ENCODE measurements at places on chromosomes 7 and 10. TPM values are rescaled to one million over a fixed set of nuclear protein-coding genes. Genes with fewer than 3 reads are reported as not detected.

- no peak for DNase-seq
These were observed 10.9 kb downstream of the MARVELD1 start for GRCh38 chr10:97724341-97724941.

- no peak for DNase-seq
These were observed 300 bp downstream of the ARHGAP21 start for GRCh38 chr10:24723386-24723787.

- DNase-seq, result no peak
These were observed 494 bp downstream of the VSIR start for GRCh38 chr10:71772832-71773220.

FEZF1 gene
- polyA plus RNA-seq, result not detected

DNA sequence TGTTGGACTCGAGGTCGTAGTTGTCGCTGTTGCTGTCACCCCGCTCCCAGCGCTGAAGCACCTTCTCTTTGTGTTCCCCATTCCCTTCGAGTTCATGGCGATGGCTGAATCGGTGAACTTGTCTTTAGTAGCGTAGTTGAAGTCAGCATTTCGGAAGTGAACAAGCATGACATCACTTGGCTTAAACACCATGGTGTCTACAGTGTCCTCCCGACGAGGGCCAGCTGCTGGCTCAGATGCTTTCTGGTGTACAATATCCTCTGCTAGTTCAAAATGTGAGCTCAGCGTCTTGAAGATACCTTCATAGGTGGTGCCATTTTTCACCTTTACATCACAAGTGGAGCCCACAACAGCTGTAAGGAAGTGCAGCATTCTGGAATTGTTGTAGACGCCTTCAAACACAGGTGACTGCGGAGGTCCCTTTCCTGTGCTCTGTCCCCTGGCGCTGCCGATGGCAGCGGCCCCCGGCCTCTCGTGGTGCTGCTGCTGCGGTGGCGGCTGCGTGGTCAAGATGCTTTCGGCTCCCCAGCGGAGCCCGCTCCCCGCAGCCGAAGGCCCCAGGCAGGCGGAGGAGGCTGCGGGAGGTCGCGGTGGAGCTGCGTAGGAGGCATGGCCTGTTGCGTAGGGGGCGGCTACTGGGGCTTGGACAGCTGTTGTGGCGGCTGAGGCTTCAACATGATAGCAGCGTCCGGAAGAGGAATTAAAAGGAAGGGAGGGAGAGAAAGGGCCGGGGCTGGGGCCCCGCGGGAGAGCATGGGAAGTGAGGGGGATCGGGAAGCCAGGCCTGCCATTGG is 59.3 kb downstream of the ANKMY2 start:
- DNase-seq, result no peak

DNA sequence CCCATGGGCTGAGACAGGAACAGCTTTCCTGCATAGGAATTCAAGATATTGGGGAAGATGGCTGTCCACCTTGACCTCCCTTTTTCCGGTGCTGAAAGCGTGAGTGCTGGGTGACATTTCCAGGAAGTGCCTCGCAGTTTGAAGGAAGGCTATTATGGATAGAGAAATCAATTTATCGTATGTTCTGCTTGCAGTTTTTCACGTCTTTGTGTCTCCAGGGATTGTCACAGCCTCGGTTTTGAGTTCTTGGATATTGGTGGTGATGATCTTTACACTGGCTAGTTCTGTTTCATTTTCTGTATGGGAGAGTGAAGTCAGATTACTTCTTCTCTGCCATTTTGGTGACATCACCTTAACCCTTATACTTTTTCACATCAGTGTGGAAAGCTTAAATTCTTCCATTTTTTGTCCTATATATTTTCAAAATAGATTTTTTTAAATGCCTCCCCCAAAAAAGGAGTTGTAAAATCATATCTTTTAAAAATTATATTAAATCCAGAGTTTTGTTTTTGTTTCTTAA is 102.5 kb upstream of the APBB1IP start:
- no peak for DNase-seq

- DNase-seq, result no peak
These were observed 85.8 kb downstream of the ZNF92 start for GRCh38 chr7:65459438-65459837.

C10orf67 gene
- polyA plus RNA-seq, result 2.2 TPM

RNF148 gene
- 0.35 TPM for polyA plus RNA-seq

DNA sequence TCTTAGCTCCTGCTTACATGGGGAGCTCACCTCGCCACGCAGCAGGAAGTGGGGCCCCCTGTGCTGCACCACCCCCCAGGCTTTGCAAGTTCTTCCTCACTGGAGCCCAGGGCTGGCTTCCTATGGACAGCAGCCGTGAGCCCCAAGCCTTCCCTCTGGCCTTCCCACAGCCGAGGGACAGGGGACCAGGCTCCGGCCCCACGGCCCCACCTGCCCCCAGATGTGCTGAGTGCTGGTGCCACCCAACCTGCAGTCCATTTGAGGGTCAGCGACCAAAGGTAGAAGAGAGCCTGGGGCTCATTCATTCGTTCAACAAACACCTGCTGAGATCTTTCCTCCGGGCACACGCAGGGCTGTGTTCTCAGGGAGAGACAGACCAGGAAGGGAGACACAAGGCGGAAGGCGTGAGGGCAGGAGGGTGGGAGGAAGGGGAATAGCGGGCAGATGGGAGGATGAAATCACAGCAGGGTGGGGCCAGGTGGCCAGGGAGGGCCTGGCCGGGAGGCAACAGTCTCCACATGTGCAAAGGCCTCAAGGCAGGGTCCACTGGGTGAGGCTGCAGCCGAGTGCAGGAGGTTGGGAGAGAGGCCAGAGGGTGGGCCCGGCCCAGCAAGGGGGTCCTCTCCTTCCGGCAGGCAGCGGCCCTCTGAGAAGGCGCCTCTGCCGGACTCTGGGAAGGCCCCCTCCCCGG is 100.1 kb downstream of the FOXL3 start:
- no peak for DNase-seq

DNA sequence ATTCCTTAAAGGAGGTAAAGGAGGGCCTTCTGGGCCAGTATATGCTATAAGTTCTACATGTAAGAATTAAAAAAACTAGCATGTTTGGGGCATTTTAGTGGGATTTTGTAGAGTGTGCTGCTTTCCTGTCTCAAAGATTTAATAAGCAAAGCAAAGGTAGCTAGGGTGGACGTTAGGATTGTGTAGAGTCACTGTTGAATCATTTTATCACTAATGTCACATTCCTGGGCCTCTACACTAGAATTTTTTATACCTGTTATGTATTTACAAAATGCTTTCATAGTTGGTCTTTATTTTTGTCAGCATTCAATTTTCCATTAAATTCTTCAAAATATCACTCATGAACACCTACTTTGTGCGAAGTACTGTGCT is 139.4 kb upstream of the PHYHIPL start:
- no peak for DNase-seq

DNA sequence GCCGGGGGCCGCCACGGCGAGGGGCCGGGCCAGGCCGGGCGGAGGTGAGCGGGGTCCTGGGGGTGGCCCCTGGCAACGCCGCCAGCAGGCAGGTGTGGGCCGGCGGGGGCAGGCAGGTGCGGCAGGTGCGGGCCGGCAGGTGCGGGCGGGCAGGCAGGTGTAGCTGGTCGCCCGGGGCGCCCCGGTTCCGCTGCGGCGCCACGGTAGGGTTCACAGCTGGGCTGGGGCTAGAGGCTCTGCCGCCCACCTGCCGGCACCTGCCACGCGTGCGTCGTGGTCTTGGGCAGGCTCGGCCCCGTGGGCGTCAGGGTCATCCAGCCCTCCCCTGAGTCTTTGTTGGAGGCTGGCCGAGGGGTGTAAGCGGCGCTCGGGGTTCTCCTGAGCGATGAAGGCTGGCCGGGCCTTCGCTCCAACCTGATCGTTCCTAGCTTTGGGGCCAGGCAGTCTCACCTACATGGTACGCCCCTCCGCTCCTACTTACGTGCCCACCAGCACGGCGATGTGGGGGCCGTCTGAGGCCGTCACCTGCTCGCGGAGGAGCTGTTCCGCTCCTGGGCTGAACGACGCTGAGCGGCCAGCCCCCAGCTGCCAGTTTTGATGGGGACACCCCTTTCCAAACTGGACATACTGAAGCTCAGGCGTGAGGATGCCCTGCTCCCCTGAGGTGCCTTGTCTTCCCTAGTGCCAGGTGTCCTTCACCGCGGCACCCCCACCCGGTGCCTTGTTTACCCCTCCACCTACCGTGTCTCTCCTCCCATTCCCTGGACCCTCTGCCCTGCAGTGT is 493 bp downstream of the ZMIZ2 start:
- no peak for DNase-seq

DNA sequence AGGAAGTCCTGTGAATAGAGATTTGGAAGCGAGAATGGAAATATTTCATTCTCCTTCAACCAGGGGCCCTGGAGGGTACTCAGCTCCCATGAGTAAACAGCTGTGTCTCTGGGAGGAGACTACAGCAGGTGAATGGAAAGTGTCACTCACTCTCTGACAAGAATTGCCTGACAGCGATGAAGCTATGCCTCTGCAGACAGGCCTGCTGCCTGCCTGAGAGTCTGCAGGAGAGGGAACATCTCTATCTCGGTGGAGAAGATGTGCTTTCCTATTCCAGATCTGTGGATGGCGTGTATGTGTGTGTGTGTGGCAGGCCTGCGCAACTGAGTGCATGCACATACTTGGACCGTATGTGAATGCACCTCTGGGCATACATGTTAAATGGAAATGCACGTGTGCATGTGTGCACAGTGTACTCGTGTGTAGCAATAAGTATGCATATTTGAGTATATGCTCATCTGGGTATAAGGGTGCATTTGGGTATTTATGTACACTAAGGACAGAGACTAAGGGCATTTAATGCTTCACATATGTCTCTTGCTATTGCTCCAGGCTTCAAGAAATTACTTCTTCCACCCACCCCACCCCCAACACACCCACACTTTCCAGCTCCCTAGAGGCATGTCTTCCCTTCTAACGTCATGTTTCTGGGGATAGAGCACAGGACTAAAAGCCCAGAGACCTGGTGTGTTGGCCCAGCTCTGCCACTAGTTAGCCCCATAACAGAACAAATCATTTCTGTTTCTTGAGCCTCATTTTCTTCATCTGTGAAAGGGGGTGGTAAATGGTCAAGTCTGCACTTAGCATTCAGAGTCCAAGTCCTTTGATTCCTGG is 4.6 kb upstream of the ADCYAP1R1 start:
- no peak for DNase-seq

DNA sequence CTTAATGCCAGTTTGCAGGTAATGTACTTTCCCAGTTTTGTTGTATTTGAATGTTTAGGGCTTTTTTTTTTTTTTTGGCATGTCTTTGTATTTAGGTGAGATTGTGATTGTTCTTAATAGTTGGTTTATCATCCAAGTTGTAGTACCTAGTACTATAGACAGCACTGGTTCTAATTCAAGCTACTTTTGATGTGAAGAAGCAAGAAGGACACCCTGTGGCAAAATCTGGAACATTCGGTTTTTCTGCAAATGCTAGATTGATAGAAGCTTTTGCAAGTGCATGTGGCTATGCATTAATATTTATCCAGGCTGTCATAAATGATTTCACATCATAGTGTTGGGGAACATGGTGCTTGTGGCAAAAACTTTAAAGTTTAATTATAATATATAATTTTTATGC is 248.9 kb downstream of the FOXP2 start:
- no peak for DNase-seq

MMD2 gene
- 0.23 TPM for polyA plus RNA-seq

DNA sequence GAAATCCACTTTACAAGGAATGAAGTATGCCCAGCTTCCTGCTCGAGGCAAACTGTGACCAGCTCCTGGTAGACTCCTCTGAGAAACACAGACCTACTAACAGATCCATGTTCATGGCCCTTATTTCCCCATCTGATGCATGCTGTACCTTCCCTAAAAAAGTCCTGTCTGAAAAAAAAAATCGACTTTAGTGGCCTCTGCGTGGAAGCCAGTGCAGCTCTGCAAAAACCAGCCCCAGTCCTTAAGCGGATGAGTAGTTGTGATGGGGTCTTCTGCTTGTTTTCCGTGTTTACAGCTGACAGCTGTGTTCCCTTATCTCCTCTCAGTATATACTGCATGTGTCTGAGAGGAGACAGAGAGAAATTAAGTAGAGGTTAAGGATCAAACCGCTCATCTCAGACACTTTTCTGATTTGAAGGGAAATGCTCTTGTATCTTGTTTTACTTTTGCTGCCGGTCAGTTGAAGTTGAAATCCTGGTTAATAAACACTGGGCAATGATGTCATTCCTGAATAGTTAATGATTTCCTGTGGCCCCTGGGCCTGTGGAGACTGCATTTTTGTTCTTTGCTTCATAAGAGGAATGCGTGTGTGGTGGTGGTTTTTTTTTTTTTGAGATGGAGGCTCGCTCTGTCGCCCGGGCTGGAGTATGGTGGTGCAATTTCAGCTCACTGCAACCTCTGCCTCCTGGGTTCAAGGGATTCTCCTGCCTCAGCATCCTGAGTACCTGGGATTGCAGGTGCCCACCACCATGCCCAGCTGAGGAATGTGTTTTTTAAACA is 67.6 kb downstream of the DOCK1 start:
- peak; percentile 89 for DNase-seq

GRCh38 chr10:101690461-101690860 is 4.5 kb downstream of the FBXW4 start:
- no peak for DNase-seq

DNA sequence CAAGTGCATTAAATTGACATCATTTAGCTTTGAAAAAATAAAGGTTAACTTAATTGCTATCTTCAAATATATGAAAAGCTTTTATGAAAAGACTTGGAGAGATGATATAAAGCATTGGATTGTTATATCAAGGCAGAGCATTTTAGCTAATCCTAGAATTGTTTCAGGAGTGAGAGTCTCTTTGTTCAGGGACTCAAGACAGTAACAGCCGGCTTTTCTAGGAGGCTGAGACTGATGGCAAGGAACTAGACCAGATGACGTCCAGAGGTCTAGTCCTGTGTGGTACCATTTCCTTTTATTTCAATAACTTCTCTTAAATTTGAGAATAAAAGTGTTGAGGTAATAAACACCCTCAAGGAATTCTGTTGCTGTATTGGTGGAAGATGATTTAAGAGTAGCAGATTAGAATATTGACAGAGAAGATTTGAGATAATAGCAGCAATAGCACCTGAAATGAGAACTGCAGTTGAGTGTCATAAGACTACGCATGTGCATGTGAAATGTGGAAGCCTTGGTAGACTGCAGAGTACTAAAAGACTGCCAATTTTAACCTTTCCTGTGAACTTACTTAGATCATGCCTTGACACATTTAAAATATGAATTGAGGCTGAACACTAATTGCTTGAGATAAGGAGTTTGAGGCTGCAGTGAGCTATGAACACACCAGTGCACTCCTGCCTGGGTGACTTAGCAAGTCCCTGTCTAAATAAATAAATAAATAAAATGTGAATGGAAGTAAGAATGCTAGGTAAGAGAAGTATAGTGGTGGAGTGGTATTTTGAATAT is 79.6 kb downstream of the ZNRF2 start:
- DNase-seq, result no peak

- no peak for DNase-seq
These were observed 66.4 kb downstream of the MYL10 start for GRCh38 chr7:101562531-101563197.

MAGI2 gene
- polyA plus RNA-seq, result 34.3 TPM

KCNIP2 gene
- 8.4 TPM for polyA plus RNA-seq

FAM237B gene
- polyA plus RNA-seq, result 0.68 TPM

SBDS gene
- polyA plus RNA-seq, result 103 TPM

NDUFB8 gene
- 199 TPM for polyA plus RNA-seq

TDRD1 gene
- not detected for polyA plus RNA-seq

GRCh38 chr7:27203365-27203953 is 3.6 kb upstream of the HOXA13 start:
- DNase-seq, result no peak

PTN gene
- 135 TPM for polyA plus RNA-seq
